ENCODE measurements at places on chromosomes 11 and 22.

DNA sequence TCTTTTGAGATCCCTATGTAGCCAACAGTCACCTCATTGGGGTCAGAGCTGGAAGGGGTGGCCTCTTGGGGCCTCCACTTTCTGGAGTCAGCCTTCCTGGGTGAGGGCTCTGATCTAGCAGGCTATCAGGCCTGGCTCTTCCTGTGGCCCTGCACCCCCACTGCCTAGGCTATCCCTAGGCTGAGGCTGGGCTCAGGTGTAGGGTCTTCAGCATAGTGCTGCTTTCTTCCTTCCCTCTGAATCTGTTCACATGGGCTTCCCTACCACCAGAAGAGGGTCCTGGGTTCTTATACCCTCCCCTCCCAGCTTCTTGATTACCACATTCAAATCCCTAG lies 456 bp upstream of the SPI1 start:
- no peak for DNase-seq

- DNase-seq, result no peak
Measured at GRCh38 chr11:69918231-69918937, 99.2 kb upstream of the FGF3 start.

DNA sequence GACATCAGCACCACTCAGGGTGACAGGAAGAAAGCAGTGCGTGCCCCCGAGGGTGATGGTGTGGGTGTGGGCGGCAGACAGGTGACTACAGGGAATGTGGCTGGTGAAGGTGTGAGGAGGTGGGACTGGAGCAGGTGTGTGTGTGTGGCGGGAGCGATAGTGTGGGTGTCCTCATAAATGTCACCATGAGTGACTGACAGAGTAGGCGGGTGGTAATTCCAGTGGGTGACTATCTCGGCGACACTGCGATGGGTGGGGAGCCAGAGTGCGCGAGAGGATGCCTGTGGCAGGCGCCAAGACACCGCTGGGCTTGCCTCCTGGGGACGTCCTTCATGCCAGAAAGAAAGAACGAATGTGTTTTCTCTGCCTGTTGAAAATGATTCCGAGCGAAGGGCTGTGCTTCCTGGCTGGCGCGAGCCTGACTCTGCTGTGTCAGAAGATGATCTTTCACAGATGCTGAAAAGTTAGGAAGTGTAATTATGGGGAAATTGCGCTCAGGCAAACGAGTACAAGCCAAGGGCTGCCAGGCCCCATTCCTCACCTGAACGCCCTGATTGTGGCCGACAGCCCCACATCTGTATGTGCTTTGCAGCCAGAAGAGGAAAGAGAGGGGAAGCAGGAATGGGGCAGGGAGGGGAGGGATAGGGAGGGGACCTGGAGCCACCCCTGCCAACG lies 98.8 kb upstream of the CD82 start:
- no peak for DNase-seq

GRCh38 chr11:26332572-26332915 lies 614 bp downstream of the ANO3 start:
- no peak for DNase-seq

DNA sequence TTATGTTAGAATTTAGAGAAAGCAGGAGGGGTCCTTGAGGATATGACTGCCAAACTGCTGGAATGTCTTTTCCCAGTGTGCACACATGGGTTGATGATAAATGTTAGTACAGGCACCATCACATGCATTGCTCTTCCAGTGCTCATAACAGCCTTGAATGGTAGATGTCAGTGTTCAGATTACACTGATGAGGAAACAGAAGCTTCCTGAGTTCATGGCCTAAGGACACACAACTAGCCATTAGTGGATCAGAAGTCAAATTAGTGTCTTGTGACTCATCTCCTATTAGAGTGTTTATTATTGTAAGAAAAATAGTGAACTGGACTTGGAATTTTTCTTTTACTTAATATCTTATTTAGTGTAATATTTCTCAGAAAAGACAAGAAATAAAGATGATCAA lies 241.5 kb downstream of the DDX10 start:
- DNase-seq, result no peak

DNA sequence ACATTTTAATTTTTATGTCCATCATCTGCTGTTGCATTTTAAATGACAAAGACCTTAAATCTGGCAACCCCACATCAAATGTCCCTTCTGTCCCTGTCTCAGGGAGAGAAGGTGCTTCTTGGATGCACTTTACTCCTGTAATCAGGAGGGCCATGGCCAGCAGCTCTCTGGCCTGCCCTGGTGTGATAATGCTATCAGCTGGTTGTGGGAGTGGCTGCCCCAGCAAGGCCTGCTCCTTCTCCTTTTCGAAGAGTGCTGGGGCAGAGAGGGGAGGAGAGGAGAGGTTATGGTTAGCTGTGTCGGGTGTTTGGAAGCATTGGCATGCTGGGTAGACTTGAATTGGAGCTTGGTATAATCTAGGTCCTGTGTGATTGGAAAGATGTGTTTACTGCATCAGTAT lies 12.8 kb downstream of the TNRC6B start:
- no peak for DNase-seq

DNA sequence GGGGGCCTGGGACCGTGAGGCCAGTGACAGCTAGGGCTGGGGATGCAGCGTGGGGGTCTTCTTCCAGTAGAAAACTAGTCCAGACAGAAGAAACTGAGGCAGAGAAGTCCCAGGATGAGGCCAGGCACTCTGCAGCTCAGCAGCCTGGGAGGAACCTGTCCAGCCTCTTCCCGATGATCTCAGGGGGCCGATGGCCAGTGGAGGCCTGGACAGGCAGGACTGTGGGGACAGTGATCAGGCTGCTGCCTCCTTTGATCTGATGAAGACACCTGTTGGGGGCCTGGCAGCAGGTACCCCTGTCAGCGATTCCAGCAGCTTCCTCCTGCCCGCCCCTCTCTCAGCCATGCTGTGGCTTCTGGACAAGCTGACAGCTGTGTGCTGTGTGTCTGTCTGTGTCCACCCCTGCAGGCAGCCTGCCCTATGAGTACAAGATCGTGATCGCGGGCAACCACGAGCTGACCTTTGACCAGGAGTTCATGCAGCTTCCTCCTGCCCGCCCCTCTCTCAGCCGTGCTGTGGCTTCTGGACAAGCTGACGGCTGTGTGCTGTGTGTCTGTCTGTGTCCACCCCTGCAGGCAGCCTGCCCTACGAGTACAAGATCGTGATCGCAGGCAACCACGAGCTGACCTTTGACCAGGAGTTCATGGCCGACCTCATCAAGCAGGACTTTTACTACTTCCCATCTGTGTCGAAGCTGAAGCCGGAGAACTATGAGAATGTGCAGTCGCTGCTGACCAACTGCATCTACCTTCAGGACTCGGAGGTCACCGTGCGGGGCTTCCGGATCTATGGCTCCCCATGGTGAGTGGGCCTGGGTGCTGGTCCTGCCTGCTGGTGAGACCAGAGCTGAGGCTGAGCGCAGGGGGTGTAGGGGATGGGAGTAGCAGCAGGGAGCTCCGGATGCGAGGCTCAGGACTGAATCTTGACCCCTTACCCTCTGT lies 62.6 kb downstream of the MPPED1 start:
- no peak for DNase-seq

DNA sequence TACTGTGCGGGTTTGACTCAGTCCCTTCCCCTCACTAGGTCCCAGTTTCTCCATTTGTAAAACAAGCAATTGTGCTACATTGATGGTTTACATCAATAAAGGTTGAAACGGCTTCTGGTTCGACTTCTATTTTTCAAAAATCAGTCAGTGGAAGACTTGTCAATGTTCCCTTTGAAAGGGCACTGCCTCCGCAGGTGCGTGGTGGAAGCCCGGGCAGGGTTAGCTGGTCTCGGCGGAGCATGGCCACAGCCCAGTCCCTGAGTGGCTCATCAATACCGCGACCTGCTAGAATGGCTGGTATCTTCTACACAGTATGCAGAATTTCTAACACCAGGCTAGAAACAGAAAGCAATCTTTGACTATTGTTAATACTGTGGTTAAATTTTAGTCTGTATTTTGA lies 16.1 kb downstream of the MS4A10 start:
- no peak for DNase-seq

- DNase-seq, result no peak
Measured at GRCh38 chr11:35412285-35412684, 7.1 kb downstream of the SLC1A2 start.

GRCh38 chr22:20531154-20531403 lies 23.7 kb downstream of the MED15 start:
- DNase-seq, result no peak

- no peak for DNase-seq
Measured at GRCh38 chr11:75203641-75204011, 36.9 kb upstream of the TPBGL start.

- no peak for DNase-seq
Measured at GRCh38 chr11:64720640-64721358, 2.2 kb downstream of the NRXN2 start.

GRCh38 chr11:132028380-132029240 lies 658.2 kb downstream of the NTM start:
- DNase-seq, result no peak

All from bone marrow (tissue), 2 donors.